CD8-positive, alpha-beta T cell (primary cell): ENCODE measurements at places on chromosomes 5 and 9.

DNA sequence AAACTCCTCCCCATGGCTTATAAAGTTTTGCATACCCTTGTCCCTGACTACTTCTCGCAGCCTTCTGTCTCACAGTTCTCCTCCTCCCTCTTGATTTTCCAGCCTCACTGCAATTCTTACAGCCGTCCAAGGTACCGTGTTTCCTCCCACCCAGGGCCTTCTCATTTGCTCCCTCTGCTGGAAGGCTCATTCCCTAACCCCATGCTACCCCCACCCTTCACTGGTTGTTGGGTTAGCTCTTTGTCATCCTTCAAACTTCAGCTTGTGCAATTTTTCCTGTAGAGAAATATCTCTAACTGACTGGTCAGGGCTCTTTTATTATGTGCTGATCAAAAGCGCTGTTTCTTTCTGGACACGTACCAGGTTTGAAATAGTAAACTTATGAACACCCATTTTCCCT lies 329.2 kb downstream of the EBF1 start:
- no peak for DNase-seq

GRCh38 chr9:33786681-33787080 lies 8.7 kb upstream of the PRSS3 start:
- DNase-seq: no peak

DNA sequence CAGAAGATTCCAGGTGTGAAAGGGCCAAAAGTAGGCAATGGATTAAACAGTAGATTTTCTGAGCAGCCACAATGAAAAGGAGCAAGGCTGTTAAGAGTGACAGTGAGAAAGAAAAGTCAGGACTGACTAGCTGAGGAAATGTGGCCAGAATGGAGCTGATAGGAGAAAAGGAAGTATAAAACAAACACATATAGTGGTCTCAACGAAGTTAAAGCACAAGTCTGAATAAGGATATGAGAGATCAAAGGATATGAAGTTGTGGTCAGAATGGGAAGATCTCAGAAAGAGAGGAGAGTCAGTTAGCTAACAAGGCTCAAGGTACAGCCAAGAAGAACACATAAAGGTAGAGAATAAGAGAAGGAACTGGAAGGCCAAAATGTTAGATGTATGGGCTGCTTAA lies 39.9 kb downstream of the FNIP1 start:
- DNase-seq: no peak

- no peak for DNase-seq
Measured at GRCh38 chr5:61966997-61967396, 339.0 kb upstream of the KIF2A start.

DNA sequence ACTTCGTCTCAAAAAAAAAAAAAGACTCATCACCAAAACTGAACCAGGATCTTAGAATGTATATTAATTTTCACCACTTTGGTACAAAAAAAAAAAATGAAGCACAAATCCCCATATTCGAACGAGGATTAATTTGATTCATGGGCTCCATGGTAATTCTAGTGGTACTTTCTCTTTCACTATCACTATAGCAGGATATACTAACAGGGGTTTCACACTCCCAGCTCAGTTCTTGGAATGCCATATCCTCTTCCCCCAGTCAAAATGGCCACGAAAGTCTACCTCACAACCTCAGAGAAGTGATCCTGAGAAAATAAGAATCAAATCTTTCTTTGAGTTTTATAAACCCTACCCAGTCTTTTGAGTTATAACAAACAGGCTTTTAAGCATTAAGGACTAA lies 235.7 kb downstream of the FBXL17 start:
- DNase-seq: no peak

DNA sequence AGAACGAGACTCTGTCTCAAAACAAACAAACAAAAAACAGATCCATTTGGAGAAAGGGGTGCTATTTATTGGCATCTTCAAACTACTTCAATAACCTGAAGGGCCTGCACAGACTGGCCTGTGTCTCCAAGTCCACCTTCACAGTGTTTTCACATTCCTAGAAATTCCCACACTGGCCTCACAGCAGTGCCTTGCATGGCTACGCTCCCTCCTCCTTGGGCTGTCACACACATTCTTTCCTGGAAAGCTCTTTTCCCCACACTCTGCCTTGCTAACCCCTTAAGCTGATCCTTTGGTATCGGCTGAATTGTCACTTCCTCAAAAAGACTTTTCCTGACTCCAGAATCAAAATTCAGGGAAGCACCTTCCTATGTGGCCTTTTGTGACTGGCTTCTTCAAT lies 19.8 kb downstream of the FAM151B start:
- DNase-seq: no peak

- DNase-seq: no peak
Measured at GRCh38 chr9:5871785-5872184, 18.9 kb upstream of the MLANA start.

GRCh38 chr5:117859176-117859575 lies 1129.2 kb downstream of the DTWD2 start:
- DNase-seq: no peak

DNA sequence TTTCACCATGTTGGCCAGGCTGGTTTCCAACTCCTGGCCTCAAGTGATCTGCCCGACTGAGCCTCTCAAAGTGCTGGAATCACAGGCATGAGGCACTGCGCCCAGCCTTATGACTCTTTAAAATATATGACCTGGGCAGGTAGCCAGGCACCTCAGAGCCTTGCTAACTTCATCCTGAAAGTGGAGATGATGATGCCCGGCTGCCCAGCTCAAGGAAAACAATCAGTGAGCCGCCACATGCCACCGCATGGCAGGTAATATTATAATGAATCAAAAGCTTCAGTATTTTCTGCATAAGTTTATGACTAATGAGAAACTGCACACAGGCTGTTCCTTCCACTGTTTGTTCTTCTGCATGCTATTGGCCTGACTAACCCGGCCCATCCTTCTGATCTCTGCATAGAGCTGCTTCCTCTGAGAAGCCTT lies 30.4 kb upstream of the DMRT1 start:
- DNase-seq: no peak

- no peak for DNase-seq
Measured at GRCh38 chr5:155402927-155403640, 389.5 kb downstream of the KIF4B start.
